ENCODE measurements at places on chromosomes 2 and 18.

DNA sequence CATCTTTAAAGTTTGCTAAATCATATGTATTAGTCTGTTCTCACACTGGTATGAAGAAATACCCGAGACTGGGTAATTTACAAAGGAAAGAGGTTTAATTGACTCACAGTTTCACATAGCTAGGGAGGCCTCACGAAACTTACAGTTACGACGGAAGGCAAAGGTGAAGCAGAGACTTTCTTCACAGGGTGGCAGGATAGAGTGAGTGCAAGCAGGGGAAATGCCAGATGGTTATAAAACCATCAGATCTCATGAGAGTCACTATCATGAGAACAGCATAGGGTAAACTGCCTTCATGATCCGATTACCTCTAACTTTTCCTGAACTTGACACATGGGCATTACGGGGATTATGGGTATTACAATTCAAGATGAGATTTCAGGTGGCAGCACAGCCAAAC lies 1075.2 kb upstream of the NRXN1 start:
- DNase-seq: peak; percentile 96

GRCh38 chr2:130807659-130808385 lies 28.9 kb upstream of the ARHGEF4 start:
- no peak for DNase-seq

GRCh38 chr18:697800-698199 lies 14.6 kb downstream of the ENOSF1 start:
- DNase-seq: peak; percentile 66

DNA sequence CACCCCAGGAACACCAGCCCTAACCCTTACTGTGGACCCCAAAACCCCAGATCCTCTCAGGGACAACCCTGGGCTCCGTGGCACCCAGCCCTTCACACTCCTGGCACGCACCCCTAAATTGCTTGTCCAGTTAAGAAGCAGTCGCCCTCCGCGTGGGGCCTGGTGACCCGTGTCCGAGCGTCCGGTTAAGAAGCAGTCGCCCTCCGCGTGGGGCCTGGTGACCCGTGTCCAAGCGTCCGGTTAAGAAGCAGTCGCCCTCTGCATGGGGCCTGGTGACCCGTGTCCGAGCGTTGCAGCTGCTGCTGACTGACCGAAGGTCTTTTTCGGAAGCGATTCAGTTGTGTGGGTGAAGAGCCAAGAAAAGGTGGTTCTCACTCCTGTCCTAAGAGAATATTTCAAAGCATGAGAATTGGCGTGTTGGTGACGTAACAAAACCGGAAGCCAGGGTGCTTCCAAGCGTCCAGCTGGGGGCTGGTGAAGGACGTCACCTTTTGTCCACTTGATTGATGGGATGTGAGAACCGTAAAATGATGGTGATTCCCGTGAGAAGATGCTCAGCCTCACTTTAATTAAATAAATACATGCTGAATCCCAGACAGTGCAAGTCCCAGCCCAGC lies 70.5 kb downstream of the KCNG2 start:
- DNase-seq: no peak

GRCh38 chr2:22110244-22110651 lies 986.5 kb downstream of the TDRD15 start:
- DNase-seq: no peak

DNA sequence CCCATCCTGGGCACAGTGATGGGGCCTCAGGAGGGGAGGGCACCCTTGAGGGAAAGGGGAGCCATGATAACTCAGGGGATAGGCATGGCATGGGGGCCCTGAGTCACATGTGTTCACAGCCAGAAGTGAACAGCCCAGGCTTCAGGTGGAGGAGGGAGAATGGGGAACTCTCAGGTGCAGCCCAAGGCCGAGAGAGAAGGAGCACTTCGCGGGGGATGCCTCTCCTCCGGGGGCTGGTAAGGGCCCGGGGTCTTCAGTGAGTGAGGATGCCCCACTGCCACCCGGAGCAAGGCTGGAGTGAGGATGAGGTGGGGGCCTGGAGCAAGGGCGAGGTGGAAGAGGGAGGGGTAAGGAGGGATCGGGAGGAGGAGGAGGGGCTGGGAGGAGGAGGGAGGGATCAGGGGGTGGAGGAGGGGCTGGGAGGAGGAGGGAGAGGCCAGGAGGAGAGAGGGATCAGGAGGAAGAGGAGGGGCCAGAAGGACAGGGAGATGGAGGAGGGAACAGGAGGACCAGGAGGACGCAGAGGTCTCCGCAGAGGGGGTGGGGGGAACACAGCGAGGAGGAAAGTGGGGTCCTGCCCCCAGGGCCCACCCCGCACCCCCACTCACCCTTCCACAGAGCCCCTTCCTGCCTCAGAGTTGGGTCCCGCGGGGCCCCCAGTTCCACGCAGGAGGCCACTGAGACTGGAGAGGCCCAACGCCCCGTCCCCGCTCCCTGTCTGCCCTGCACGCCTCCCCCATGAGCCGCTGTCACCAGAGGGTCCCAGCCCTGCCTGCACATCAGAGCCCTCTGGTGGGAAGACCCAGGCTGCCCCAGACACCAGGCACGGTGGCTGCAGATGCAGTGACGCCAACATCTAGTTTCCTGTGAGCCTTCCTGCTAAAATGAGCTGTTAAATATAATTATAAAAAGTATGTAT lies 42.8 kb downstream of the RAMP1 start:
- no peak for DNase-seq

GRCh38 chr2:136156411-136156810 lies 38.5 kb upstream of the CXCR4 start:
- DNase-seq: peak; percentile 72

GRCh38 chr2:216845426-216845825 lies 14.4 kb downstream of the TNP1 start:
- no peak for DNase-seq

- no peak for DNase-seq
Observed at GRCh38 chr18:66550366-66550765, 53.5 kb downstream of the CDH19 start.

All from NCI-H524 treated with DMSO at 0.1 percent for 48 hours (cell line).